ENCODE measurements at places on chromosomes 5 and 9. TPM values are rescaled to one million over a fixed set of nuclear protein-coding genes. Genes with fewer than 3 reads are reported as not detected.

DNA sequence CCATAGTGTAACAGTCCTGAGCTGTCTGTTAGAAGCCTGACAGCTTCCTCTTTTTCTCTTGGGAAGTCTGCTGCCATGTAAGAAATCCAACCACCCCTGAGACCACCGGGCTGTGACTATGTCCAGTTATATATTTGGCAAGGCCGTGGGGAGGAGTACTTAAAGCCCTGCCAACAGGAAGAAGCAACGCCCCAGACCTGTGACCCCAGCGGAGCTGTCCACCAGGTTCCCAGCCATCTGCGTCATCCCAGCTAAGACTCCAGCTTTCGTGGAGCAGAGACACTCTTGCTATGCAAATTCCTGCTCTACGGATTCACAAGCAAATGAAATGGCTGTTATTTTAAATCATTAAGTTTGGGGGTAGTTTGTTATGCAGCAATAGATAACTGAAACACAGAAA, 417.3 kb downstream of the TLE4 start:
- DNase-seq, result no peak

GRCh38 chr9:686321-686813, 155.1 kb upstream of the DMRT1 start:
- DNase-seq, result no peak

Gene HEMGN
- total RNA-seq, result not detected

GRCh38 chr9:14270358-14271092, 43.4 kb downstream of the NFIB start:
- DNase-seq, result no peak

DNA sequence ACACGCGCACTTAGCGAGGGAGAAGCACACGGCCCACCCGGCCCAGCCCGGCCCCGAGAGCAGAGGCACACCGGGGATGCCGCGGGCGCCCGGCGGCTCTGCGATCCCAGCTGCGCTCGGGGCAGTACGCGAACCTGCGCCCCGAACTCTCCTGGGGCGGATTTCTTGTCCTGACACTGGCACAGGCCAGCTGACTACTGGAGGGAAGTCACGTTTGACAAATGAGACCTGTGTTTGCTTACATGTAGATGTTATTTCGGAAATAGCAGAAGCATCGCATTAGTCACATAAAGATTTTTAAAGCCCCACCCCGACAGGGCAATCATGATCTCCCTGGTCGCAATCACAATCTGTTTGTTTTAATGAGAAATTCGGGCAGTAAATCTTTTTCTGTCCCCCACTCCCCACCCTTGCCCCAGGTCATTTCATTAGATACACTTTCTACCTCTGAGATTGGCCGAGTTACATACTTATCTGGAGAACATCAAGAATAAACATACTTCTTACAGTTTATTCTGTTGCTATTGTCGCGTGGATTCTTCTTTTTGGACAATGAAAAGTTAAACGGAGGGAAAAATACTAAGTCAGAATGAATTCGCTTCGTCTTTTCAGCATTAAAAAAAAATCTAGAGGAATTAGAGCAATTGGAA, 518.9 kb downstream of the CTNND2 start:
- no peak for DNase-seq

Gene CCDC152
- not detected for total RNA-seq

- DNase-seq, result no peak
Observed at GRCh38 chr9:137078701-137079400, 1.5 kb downstream of the UAP1L1 start.

- DNase-seq, result no peak
Observed at GRCh38 chr5:88235828-88236227, 32.8 kb downstream of the TMEM161B start.

- DNase-seq, result no peak
Observed at GRCh38 chr9:86925686-86926085, 21.6 kb downstream of the GAS1 start.

- no peak for DNase-seq
Observed at GRCh38 chr5:1772634-1773033, 27.0 kb downstream of the MRPL36 start.

Gene ANKRD34B
- total RNA-seq, result 0.05 TPM

DNA sequence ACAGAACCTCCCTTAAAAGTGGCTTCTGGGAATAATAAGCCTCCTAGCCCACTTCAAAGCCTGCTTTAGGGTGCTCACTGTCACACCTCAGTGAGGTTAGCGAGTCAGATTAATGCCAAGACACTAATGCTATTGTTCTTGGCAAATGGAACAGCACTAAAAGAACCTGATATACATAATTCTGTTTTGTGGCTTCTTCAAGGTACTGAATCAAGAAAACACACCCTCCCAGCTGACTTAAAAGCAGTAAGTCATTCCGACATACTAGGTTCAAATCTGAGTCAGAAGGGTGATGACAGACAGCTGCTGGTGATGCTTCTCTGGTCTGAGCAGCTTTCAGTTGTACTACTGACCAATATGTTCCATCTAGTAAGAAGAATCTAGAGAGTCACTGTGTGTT, 121.6 kb downstream of the OXCT1 start:
- DNase-seq, result no peak

DNA sequence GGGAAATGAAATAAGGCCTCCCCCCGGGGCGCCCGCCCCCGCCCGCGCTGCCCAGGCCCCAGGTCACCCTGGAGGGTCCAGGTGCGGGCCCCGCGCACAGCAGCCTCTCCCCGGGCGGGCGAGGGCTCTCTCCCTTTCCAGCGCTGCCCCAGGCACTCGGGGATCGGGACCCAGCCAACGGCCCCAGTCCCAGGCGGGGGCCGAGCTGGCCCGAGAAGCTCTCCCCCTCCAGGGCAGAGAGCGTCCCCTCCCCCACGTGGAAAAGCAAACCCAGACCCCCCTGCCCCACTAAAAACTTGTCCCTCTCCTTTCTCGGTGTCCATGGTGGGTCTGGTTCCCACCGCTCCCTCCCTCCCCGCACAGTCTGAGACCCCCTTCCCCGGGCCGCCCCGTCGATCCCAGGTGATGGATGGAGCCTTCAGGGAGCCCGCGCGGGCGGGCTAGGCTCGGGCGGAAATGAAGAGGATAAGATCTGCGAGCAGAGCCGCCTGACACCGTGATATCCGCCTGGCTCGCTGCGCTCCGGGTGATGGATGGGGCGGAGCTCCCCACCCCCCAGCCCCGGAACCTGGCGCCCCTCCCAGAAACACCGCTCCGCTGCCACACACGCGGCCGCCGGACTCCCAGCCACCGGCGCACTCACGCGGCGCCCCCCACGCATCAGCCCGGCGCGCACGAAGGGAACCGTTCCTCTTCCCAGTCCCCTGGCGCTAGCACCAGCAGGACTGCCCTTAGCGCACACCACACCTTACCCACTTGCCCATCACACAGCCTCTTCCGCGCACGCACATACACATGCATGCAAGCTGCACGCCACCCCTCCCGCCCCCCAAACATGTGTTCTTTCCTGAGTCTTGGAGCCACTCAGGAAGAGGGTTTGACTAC, 81.7 kb upstream of the ZBTB43 start:
- no peak for DNase-seq

DNA sequence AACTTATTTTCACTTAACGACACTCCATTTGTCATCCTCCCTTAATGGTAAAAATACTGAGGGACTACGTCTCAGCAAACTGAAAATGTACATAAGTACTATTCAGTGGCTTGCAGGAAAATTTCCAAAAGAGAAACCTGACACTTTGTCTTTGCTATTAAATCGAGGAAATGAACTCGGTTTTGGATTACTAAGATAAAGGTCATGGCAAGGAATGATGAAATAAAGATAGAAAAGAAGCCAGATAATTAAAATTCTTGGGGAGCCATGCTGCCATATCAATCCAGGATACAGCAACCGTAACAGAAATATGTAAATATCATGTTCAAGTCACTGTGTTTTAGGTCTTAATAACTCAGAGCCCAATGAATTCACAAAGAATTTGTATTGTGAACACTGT, 647.8 kb downstream of the CDH9 start:
- DNase-seq, result no peak

DNA sequence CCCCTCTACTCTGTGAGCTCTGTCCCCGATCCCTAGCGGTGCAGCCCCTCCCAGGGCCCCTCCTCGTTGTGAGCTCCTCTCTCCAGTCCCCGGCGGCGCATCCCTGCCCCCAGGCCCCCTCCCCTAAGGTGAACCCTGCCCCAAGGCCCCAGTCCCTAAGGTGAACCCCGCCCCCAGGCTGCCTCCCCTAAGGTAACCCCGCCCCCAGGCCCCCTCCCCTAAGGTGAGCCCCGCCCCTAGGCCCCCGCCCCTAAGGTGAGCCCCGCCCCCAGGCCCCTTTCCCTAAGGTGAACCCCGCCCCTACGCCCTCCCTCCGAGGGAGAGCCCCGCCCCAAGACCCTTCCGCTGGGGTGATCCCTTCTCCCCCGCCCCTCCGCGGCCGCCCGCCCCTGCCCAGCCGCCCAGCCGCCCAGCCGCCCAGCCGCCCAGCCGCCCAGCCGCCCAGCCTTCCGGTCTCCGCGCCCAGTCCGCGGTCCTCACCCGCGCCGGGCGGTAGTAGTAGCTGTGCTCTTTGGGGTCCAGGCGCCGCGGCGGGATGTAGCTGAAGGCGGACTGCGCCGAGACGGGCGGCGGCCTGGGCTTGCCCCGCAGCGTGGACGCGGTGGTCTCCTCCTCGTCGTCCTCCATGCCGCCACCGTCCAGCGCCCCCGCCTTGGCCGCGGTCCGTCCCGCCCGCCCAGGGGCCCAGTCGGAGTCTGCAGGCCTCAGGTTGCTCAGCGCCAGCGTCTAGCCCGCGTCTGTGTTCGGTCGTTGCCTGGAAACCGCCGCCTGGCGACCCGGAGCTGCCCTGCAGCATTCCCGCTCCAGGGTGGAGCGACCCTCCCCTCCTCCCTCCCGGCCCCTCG, at the start of gene CFAP90:
CFAP90 (minus strand) TSS at position 739 of the 845 bp plus-strand sequence; CDS start at position 627, 112 bp downstream.
- DNase-seq, result peak; percentile 65

- DNase-seq, result no peak
Observed at GRCh38 chr5:66224773-66225553, 80.9 kb downstream of the SREK1 start.

- no peak for DNase-seq
Observed at GRCh38 chr5:174645677-174646076, 78.7 kb upstream of the MSX2 start.

GRCh38 chr9:37386988-37387387, 35.5 kb upstream of the GRHPR start:
- DNase-seq, result no peak

Gene LRRC19
- not detected for total RNA-seq

DNA sequence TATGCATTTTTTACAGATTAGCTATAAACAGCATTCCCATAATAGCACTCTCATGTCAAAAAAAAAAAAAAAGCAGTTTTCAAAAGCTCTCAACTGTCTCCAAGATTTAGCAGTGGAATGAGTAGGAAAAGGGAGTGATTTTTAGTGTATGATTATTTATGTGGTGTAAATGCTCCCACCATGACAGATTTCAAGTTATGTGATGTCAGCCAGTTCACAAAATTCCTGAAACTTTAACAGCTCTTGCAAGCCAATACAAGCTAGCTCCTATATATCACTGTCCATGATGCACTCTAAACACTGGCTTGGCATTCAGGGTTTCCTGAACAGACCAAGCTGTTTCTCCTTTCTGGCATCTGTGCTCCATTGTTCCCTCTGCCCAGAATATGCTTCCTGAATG, 7.9 kb upstream of the ANKDD1B start:
- no peak for DNase-seq

Gene SUSD3
- not detected for total RNA-seq

Gene RAD17
- total RNA-seq, result 30.1 TPM

Gene ZDHHC11B
- total RNA-seq, result 3.0 TPM

Measured in neural crest cell (in vitro differentiated cells).